Transverse colon (tissue), 4 donors: ENCODE measurements at places on chromosomes 1 and 21. TPM values are rescaled to one million over a fixed set of nuclear protein-coding genes. Genes with fewer than 3 reads are reported as not detected.

MEGF6 gene
- total RNA-seq: 4.4 TPM

SPATA46 gene
- not detected for total RNA-seq

CADM3 gene
- 3.4 TPM for total RNA-seq

NTRK1 gene
- 0.64 TPM for total RNA-seq

DMRTA2 gene
- total RNA-seq: not detected

GJA9 gene
- total RNA-seq: not detected

MYCBP gene
- 2.2 TPM for total RNA-seq

RGS4 gene
- 2.2 TPM for total RNA-seq

GCSAML gene
- 0.20 TPM for total RNA-seq

DNAH14 gene
- total RNA-seq: 12.8 TPM

LRIG2 gene
- 9.4 TPM for total RNA-seq

IVL gene
- total RNA-seq: not detected

OR6N1 gene
- not detected for total RNA-seq

SMCP gene
- not detected for total RNA-seq

JAM2 gene
- 0.75 TPM for total RNA-seq

AGT gene
- 0.68 TPM for total RNA-seq

CELF3 gene
- total RNA-seq: not detected

KDM1A gene
- 41.4 TPM for total RNA-seq

DRAXIN gene
- not detected for total RNA-seq

CCDC27 gene
- total RNA-seq: not detected

ABCA4 gene
- total RNA-seq: not detected

EDARADD gene
- total RNA-seq: 0.27 TPM

C1orf87 gene
- not detected for total RNA-seq

ANGPTL3 gene
- not detected for total RNA-seq

AVPR1B gene
- total RNA-seq: not detected

ANKRD35 gene
- not detected for total RNA-seq

MX2 gene
- total RNA-seq: 3.4 TPM

TRAF3IP3 gene
- total RNA-seq: 11.2 TPM

RHBDL2 gene
- 18.1 TPM for total RNA-seq

ECM1 gene
- 3.5 TPM for total RNA-seq

RPE65 gene
- not detected for total RNA-seq

NVL gene
- total RNA-seq: 36.0 TPM

CYP4A22 gene
- not detected for total RNA-seq

ANGPTL1 gene
- 29.2 TPM for total RNA-seq

ITLN2 gene
- not detected for total RNA-seq

KCND3 gene
- 3.0 TPM for total RNA-seq

CLCA1 gene
- total RNA-seq: 1,013 TPM

LEFTY2 gene
- 24.5 TPM for total RNA-seq

VAV3 gene
- 44.1 TPM for total RNA-seq

TMEM167B gene
- total RNA-seq: 22.0 TPM

AMY1C gene
- total RNA-seq: not detected
